Activated CD4-positive, alpha-beta T cell treated with anti-CD3 and anti-CD28 coated beads, Interleukin-2, Interleukin-6, amounts not matched to agents 100 ng/mL and 50 ng/mL, durations not matched to agents 16 hours and 8 hours (primary cell): ENCODE measurements at places on chromosomes 4 and X.

DNA sequence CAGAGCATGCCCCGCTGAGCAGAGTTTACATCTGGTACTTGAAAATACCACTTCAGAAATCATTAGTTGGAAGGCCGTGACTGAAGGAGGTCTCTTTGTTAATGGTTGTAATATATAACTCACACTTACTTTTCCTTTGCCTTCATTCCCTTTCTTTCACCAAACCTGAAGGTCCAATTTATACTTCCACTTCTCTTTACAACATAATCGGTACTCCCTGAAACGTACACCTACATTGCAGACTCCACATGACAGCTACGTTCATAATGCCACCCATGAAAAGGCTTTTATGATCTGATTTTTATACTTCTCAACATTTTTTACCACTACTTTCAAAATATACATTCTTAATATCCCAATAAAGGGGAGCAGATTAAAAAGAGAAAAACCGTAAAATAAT, 298.7 kb downstream of the C4orf33 start:
- DNase-seq = no peak

- DNase-seq = no peak
Measured at GRCh38 chr4:137090951-137091350, 441.3 kb downstream of the PCDH18 start.

GRCh38 chr4:55887594-55887993, 34.1 kb downstream of the EXOC1 start:
- DNase-seq = no peak

DNA sequence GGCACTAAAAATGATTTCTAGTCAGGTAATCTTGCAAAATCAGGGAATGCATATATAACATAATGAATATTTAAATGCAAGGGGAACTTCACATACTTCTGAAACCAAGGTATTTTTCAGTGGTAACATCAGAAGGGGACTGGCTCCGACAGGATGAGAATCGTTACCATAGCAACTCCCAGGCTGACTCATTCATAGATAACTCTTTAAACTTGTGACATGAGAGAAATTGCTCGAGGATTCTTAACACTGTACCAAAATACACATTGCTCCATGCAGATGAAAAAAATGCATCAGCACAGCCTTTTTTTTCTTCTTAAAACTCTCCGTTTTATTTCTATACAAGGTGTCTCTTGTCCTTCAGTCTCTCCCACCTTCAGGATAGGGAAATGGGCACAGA, 114.3 kb downstream of the GABRB1 start:
- peak; percentile 60 for DNase-seq

- DNase-seq = no peak
Measured at GRCh38 chrX:124548571-124548970, 202.2 kb downstream of the SH2D1A start.

- DNase-seq = no peak
Measured at GRCh38 chr4:107148904-107149303, 112.8 kb upstream of the DKK2 start.

- no peak for DNase-seq
Measured at GRCh38 chrX:132470831-132471230, 18.0 kb downstream of the MBNL3 start.
